ENCODE measurements at places on chromosomes 6 and 20. TPM values are rescaled to one million over a fixed set of nuclear protein-coding genes. Genes with fewer than 3 reads are reported as not detected.

DNA sequence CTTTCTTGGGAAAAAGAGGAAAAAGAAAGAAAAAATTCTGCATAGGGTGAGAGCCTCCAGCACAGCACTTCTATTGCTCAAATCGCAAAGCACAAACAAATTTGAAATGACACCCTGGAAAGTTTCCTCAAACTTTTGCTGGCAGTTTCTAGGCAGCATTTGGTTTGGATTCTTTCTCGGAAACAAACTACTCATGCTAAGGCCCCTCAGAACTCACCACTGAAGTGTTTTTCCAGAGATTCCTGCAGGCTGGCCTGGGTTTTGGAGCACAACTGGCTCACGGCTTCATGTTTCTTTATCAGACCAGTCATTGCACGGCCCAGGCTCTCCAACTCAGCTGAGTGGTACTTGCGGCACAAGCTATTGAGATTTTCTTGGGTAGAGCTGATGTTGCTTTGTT is 237.8 kb downstream of the SYNE1 start:
- no peak for ATAC-seq

The ZBTB46 gene
- 1.7 TPM for total RNA-seq

DNA sequence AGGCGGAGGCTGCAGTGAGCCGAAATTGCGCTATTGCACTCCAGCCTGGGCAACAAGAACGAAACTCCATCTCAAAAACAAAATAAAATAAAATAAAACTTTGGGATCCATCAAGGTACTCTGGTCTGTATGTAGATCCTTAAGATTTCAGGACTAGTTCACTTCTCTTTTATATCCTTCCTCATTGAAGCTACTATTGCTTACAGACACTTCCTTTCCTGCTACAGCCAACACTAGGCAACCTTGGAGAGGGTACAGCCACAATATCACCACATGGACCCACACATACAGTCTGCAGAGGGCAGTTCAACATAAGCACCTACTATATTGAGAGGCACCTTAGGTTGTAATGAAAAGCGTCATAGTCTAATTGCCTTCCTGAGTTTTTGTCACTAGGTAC is 113.3 kb downstream of the ATXN1 start:
- ATAC-seq = no peak

DNA sequence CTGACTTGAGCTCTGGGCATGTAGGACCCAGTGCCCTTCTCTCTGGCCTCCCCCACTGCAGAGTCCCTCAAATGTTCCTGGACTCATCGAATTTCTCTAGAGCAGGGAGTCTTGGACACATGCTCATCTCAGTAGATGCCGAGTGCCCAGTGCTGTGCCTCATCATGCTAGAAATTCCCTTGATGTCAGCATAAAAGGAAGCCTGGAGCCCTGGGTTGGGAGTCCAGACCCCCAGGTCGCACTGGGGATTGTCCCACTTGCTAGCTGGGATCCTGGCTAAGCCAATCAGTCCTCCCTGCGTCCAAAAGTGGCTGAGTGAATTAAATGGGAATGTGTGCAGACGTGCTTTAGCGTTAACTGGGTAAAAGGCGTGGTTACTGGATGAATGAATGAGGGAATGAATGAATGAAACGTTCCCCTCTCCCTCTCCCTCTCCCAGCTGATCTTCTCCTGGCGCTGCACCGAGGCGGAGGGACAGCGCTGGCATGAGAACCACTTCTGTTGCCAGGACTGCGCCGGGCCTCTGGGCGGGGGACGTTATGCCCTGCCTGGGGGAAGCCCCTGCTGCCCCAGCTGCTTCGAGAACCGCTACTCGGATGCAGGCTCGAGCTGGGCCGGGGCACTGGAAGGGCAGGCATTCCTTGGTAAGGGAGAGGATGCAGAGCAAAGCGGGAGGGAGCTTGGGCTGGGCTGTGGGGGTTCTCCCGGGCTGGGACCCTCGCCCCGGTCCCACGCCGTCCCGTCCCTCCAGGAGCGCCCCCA is 1.6 kb upstream of the TOMM6 start:
- ATAC-seq = peak; percentile 1

DNA sequence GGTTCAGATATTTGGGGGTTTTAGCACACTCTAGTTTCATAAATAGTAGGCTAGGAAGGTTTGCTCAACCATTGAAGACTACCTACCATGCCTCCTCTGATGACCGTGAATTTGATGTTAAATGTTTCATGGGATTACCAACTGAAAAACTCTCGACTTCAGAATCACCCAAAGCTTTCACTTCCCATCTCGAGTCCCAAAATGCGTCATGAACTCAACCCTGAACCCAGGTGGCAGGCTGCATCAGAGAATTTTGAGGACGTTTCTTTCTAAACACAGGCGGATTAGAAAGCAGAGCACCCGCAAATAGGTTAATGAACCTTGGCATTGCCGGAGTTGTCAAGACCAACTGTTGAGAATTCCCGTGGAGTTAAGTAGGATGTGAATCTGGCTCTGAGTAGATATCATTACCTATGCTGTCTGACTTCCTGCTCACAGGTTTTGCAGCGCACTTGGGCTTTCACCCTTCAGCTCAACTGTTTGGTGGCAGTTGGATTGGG is 98.4 kb upstream of the ADTRP start:
- no peak for ATAC-seq

DNA sequence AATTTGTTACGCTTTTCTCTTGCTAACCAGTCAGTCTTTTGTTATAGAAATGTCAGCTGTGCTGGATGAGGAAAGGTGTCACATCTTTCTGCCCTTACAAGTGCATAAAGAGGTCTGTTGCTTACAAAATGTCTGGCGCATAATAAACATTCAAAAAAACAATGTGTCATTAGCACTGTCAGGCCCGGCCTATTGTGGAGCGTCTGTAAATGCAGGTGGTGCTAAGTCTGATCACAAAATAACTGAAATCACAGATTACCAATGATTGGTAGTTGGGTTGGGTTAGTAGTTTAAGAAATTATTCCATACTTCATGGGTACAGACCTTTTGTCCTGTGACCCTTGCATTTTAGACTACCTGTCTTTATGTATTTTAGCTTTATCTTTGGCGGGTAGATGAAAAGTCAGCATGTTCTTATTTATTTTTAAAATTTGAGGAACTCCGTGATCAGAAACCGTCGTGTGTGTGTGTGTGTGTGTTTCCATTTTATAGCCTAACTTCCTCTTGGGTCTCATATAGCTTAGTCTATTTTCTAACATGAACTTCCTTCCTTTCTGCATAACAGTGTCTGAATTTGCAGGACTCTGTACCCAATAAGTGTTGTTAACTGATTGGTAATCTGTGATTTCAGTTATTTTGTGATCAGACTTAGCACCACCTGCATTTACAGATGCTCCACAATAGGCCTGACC is 88.1 kb upstream of the IFNGR1 start:
- no peak for ATAC-seq

GRCh38 chr20:63567386-63568169 is 6.5 kb downstream of the HELZ2 start:
- peak; percentile 1 for ATAC-seq

DNA sequence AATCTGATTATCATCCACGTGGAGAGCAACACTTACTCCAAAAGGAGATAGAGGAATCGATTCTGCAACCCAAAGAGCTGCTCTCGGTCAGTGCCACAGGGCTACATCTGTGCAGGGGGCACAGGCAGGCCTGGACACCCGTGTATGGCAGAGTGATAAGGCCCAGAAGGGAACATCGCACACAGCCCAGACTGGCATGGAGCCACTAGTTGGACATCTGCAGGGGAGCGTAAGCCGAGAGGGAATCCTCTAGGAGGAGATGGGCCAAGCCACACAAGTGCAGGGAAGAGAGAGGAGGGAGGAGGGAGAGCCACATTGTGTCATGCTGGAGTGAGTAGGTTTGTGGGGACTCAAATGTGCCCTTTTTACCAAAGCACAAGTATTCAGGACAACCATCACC is 50.4 kb upstream of the ENTPD6 start:
- ATAC-seq = no peak

The STX11 gene
- 5.5 TPM for total RNA-seq

- peak; percentile 71 for ATAC-seq
These were observed 27.6 kb upstream of the HACE1 start for GRCh38 chr6:104887350-104887749.

The HLA-DRA gene
- total RNA-seq = 38.7 TPM

DNA sequence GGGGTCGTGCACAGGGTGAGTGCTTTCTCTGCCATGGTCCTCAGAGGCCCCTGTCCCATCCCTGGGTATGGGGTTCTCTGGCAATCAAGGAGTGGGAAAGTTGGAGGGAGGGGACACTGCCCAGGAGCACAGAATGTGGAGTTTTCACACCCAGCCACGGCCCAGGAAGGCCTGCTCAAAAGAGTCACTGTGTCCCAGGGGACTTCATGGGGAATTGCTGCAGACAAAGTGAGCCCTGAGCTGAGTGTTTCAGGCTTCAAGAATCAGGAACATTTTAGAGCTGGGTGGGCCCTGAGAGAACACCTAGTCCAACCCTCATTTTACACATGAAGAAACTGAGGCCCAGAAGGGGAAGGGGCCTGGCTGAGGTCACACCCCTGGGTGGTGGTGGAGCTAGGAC is 5.7 kb downstream of the MAPK13 start:
- ATAC-seq = no peak

GRCh38 chr20:60749804-60750602 is 502.1 kb upstream of the CDH4 start:
- ATAC-seq = no peak

DNA sequence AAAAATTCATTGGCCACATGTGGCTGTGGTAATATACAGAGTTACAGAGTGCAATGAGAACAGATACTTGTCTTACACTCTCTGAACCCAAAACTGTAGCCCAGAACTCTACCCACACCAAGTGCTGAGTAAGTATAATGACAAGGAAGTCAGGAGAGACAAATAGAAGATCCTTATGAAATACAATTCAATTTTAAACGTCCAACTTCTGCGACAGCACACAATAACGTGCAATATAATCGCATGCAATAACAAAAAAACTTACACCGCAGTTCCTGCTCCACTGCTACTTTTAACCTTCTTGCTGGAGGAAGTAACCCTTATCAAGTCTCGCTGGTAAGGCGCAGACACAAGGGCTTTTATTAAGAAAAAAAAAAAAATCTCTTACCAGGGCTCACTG is 881 bp downstream of the SFT2D1 start:
- no peak for ATAC-seq

The SYNE1 gene
- 4.0 TPM for total RNA-seq

The FOXP4 gene
- 12.0 TPM for total RNA-seq

The PGC gene
- total RNA-seq = not detected

Data from esophagus mucosa (tissue), 1 donor.